ENCODE measurements at places on chromosomes 5 and 9.

- no peak for DNase-seq
Measured at GRCh38 chr5:122718611-122719010, 56.3 kb upstream of the SNX2 start.

GRCh38 chr9:28260330-28260729, 687.0 kb upstream of the C9orf72 start:
- no peak for DNase-seq

DNA sequence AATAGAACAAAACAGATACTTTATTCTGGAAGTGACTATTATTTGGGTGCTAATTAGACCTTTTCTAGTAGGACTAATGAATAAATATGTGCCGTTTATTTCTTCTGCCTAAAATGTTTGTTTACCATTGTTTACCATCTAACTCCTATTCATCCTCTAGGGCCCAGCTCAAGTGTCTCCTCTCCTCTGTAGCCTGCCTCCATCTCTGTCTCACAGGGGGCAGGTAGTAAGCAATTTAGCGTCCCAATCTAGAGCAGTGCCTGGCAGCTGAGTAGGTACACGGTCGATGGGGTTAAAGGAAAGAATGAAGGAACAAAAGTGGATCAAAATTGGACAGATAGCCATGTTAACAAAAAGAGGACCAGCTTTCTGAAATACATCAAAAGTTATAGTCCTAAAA, 230.9 kb downstream of the SLF1 start:
- DNase-seq = no peak

DNA sequence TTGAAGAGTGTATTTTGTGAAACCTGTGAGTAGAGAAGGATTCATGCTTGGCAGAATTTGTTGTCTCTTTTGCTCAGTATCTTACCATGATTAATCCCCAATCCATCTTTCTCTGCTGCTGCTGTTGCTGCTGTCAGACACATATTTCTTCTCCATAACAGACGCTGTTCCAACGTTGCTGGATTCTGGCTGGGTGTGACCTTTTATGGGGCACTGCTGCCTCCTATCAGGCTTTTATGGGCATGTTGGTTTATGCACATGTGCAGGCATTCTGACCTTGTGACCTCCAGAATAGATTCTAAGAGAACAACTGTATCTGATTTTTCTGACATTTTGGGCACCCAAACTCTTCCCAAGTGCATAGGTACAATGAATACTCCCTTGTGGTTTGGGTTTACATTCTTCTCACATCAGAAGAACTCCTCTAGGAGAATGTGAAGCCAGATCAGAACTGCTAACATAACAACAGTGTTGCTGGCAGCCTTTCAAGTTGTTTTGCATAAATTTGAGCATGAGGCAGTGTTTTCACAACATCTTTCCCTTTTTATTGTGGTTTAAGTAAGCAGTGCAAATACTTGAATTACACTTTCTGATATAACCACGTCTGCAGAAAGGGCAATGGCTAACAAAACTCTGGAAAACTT, 9.2 kb upstream of the ISL1 start:
- DNase-seq = no peak

All from coronary artery (tissue), 2 donors.